Ascending aorta (tissue), 2 donors: ENCODE measurements at places on chromosomes 5 and 9. TPM values are rescaled to one million over a fixed set of nuclear protein-coding genes. Genes with fewer than 3 reads are reported as not detected.

GRCh38 chr5:68947986-68948385 is 145.8 kb upstream of the SLC30A5 start:
- no peak for DNase-seq
- H3K27me3 ChIP-seq: no peaks in the 10 kb centered on the region
- H3K36me3 ChIP-seq: no peaks in the 10 kb centered on the region
- no peak overlapping the region for H3K27ac ChIP-seq
- no peaks in the 10 kb centered on the region for H3K4me1 ChIP-seq

GRCh38 chr5:178058321-178059012 is 54.9 kb upstream of the N4BP3 start:
- H3K4me1 ChIP-seq: no peaks in the 10 kb centered on the region
- no peaks in the 10 kb centered on the region for H3K27me3 ChIP-seq
- peak; percentile 39 for DNase-seq
- H3K27ac ChIP-seq: no peak overlapping the region
- no peak overlapping the region for H3K4me3 ChIP-seq

DNA sequence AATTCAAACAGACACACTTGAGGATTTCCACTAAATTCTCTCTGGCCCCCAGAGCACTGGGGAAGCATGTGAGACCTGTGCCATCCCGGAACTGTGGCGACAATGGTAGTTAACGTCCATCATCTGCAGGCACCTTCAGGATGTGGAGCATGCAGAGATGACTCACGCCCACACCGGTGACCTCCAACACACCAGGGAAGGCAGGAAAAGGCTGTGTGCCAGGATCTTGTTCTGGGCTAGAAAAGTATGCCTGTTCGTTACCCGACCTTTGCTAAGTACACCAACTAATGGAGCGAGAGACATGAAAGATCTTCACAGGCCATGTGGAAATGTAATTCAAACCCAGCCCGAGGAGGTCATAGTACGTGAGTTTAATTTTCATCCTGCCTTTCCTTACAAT is 208.8 kb downstream of the MELK start:
- no peaks in the 10 kb centered on the region for H3K4me1 ChIP-seq
- no peaks in the 10 kb centered on the region for H3K27me3 ChIP-seq
- H3K36me3 ChIP-seq: no peaks in the 10 kb centered on the region
- H3K27ac ChIP-seq: no peak overlapping the region
- DNase-seq: no peak

- H3K27ac ChIP-seq: no peak overlapping the region
- no peaks in the 10 kb centered on the region for H3K36me3 ChIP-seq
- no peak overlapping the region for H3K4me3 ChIP-seq
- no peak for DNase-seq
- H3K27me3 ChIP-seq: no peaks in the 10 kb centered on the region
These were observed 418.2 kb downstream of the IRX2 start for GRCh38 chr5:2333291-2333690.

GRCh38 chr5:160071516-160071915 is 47.7 kb downstream of the PWWP2A start:
- no peak for DNase-seq
- peaks cover 11% of the 10 kb centered on the region for H3K36me3 ChIP-seq
- no peaks in the 10 kb centered on the region for H3K4me1 ChIP-seq

GRCh38 chr9:87812375-87813118 is 70.1 kb upstream of the SPATA31E1 start:
- no peaks in the 10 kb centered on the region for H3K27me3 ChIP-seq
- H3K4me3 ChIP-seq: no peak overlapping the region
- H3K36me3 ChIP-seq: no peaks in the 10 kb centered on the region

DNA sequence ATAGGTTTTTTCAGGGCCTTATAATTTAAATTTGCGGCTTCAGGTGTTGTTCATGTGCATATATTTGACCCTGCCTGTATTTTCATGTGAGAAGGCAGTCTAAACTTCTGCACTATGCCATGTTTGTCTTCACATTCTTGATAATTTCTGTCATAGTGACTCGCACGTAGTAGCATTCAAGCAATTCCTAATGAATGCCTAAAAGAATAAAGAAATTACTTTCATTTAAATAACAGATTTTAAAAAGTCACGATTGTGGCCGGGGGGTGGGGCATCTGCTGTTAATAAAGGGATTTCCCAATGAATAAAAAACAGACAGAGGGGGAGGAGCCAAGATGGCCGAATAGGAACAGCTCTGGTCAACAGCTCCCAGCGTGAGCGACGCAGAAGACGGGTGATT is 318.0 kb downstream of the ADAMTS6 start:
- H3K27me3 ChIP-seq: no peaks in the 10 kb centered on the region
- H3K27ac ChIP-seq: no peak overlapping the region
- H3K36me3 ChIP-seq: no peaks in the 10 kb centered on the region
- H3K4me1 ChIP-seq: no peaks in the 10 kb centered on the region
- DNase-seq: no peak
- no peak overlapping the region for H3K4me3 ChIP-seq

DNA sequence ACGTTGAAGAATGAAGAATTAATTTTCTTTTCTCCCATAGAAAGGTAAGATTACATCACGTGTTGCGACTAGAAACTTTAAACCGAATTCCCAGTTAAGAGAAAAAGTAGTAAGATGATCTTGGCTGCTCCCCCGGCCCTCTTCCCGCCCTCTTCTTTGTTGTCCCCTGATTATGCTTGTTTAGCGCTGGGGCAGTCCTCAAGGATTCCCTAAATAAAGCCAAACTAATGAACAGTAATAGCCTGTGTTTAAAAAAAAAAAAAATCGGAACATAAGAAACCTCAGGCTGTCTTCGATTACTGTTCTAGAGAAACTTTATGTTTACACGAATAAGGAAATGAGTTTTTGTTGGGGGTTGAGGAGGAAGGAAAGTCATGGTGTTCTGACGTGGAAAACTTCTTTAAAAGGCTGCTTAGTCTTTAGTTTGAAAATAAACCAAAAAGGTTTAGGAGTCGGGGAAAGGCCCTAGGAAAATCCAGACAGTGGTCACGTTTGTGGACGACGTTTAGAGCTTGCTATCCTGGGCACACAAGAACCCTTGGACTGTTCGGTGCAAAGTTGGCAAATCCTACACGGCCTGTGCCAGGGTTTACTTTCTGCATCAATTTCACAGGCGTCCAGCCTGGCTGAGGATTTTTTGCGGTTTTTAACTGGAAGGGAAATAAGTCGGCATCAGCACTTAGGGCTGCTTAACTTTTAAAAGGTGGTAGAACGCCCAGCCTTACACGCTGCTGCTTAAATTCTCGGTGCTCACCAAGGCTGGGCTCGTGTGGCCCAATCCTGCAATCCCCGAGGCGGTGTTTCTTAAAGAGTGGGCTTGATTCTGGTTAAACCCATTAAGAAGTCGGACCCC is 1.1 kb upstream of the MAT2B start:
- DNase-seq: peak; percentile 72
- H3K36me3 ChIP-seq: no peaks in the 10 kb centered on the region
- peaks cover 22% of the 10 kb centered on the region for H3K4me1 ChIP-seq

GRCh38 chr9:89983411-89983810 is 378.6 kb downstream of the GADD45G start:
- no peaks in the 10 kb centered on the region for H3K36me3 ChIP-seq
- no peak for DNase-seq
- no peaks in the 10 kb centered on the region for H3K27me3 ChIP-seq
- H3K4me3 ChIP-seq: no peak overlapping the region

DNA sequence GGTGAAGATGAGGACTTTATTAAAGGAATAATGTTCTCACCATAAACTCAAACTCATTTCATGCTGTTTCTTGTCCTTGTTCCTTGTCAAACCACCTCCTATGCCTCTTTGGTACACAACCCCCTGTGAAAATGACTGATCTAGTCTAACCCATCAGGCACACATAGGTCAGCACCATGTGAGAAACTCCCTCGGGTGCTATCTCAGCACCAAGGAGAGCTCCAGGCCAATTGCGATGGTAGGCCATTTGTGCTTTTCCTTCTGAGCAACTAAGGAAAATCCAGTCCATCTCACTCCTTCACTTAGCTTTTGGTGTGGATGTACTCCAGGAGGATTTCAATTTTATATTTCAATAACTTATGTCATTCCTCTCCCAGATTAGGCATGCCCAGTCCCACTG is 199.8 kb downstream of the ZNF608 start:
- no peaks in the 10 kb centered on the region for H3K4me1 ChIP-seq
- H3K27me3 ChIP-seq: no peaks in the 10 kb centered on the region
- no peak overlapping the region for H3K4me3 ChIP-seq

DNA sequence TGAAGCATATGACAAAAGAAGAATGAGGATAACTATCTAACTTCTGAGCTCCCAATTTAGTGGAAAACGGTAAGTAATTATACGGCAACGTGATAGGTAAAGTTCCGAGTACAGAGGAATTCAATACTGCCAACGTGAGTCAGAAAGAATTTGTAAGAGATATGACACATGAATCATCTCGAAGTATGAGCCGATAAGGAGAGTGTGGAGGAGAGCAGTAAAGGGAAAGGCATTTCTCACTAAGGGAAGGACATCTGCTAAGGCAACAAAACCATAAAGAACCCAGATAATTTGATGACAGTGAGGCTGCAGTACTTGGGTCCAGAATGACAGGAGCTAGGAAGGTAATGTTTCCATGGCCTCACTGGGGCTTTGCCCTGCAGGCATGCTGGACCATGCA is 11.0 kb downstream of the MPDZ start:
- H3K4me1 ChIP-seq: peaks cover 29% of the 10 kb centered on the region
- no peaks in the 10 kb centered on the region for H3K36me3 ChIP-seq
- DNase-seq: no peak
- no peaks in the 10 kb centered on the region for H3K27me3 ChIP-seq

GRCh38 chr5:135517631-135518030 is 18.1 kb downstream of the NEUROG1 start:
- no peak for DNase-seq
- no peaks in the 10 kb centered on the region for H3K4me1 ChIP-seq
- no peak overlapping the region for H3K27ac ChIP-seq
- no peak overlapping the region for H3K4me3 ChIP-seq
- H3K36me3 ChIP-seq: no peaks in the 10 kb centered on the region

GRCh38 chr5:111902436-111902835 is 145.4 kb upstream of the NREP start:
- no peaks in the 10 kb centered on the region for H3K4me1 ChIP-seq
- no peaks in the 10 kb centered on the region for H3K27me3 ChIP-seq
- DNase-seq: no peak
- H3K4me3 ChIP-seq: no peak overlapping the region
- H3K27ac ChIP-seq: no peak overlapping the region

GRCh38 chr5:145540375-145540774 is 294.8 kb downstream of the PRELID2 start:
- H3K4me1 ChIP-seq: no peaks in the 10 kb centered on the region
- no peak overlapping the region for H3K27ac ChIP-seq
- H3K4me3 ChIP-seq: no peak overlapping the region
- H3K36me3 ChIP-seq: no peaks in the 10 kb centered on the region
- DNase-seq: no peak
- H3K27me3 ChIP-seq: no peaks in the 10 kb centered on the region

DNA sequence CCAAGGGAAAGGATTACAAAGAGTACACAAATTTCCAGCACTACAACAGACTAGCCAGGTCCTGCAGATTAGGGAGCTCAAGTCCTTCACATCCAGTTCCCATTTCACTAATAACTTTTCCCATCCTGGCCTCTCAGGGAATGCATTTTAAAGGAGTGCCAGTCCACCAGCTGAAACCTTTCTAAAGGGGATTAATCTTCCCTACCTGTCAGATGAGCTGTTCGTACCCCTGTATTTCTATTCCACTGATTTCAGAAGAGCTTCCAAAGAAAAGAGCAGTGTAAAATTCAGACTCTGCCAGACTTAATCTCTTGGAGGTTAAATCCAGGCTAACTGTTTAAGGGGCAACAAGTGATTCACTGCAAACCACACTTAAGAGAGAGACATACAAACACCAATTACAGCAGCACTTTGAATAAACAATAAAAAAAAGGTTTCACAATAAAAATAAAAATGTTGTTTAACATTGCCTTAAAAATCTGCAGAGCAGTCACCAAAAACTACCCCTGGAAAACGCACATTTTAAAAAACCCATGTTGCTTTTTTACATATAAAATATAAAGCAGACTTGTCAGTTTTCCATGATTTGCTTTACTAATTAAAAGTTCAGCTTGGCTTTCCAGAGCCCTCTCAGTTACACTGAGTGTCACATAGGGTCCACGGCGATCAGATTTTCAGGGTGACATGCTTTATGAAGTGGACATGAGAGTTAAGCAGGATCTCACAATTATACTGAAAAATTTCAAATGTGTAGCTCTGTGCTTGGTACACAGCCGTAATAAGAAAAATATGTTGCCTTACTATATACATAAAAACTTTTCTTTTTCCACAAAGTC is 3.2 kb downstream of the ROR2 start:
- no peak for DNase-seq
- H3K4me3 ChIP-seq: no peak overlapping the region
- H3K36me3 ChIP-seq: no peaks in the 10 kb centered on the region
- H3K4me1 ChIP-seq: no peaks in the 10 kb centered on the region
- H3K27me3 ChIP-seq: peaks cover 15% of the 10 kb centered on the region

GRCh38 chr9:37348917-37349316 is 73.6 kb upstream of the GRHPR start:
- H3K27ac ChIP-seq: no peak overlapping the region
- peaks cover 6% of the 10 kb centered on the region for H3K36me3 ChIP-seq
- no peaks in the 10 kb centered on the region for H3K27me3 ChIP-seq
- H3K4me1 ChIP-seq: no peaks in the 10 kb centered on the region
- H3K4me3 ChIP-seq: no peak overlapping the region

DNA sequence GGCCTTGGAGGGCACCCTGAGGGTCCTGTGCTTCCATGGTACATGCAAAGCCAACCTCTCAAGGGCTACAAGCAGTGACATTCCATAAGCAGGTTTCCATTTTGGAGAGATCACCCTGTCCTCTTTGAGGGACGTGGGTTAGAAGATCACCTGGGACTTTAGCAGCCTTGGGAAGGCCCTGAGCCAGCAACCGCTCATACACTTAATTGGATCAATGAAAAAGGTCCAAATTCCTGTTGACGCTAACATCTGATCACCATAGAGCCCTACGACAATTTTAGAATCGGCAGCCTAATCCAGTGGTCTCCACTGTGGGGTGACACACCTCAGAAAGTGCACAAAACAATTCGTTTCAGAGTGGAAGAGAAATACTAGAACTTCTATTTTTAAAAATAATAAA is 196.0 kb upstream of the NR3C1 start:
- no peaks in the 10 kb centered on the region for H3K4me1 ChIP-seq
- DNase-seq: no peak
- no peaks in the 10 kb centered on the region for H3K27me3 ChIP-seq
- H3K27ac ChIP-seq: no peak overlapping the region
- no peak overlapping the region for H3K4me3 ChIP-seq
- H3K36me3 ChIP-seq: no peaks in the 10 kb centered on the region

The BAAT gene
- 0.53 TPM for total RNA-seq

The PLAC8L1 gene
- total RNA-seq: not detected

The MED10 gene
- 2.9 TPM for total RNA-seq

The CCDC187 gene
- total RNA-seq: under 0.01 TPM

The CARD6 gene
- 8.2 TPM for total RNA-seq

The NME5 gene
- not detected for total RNA-seq

The CARD9 gene
- 0.43 TPM for total RNA-seq

The IER5L gene
- 86.1 TPM for total RNA-seq

The RNF183 gene
- not detected for total RNA-seq

The EQTN gene
- not detected for total RNA-seq

The PCDHB2 gene
- total RNA-seq: 1.4 TPM

The ITGA1 gene
- 42.7 TPM for total RNA-seq

The LRRC70 gene
- 11.8 TPM for total RNA-seq
